ENCODE measurements at places on chromosomes 5 and 9.

DNA sequence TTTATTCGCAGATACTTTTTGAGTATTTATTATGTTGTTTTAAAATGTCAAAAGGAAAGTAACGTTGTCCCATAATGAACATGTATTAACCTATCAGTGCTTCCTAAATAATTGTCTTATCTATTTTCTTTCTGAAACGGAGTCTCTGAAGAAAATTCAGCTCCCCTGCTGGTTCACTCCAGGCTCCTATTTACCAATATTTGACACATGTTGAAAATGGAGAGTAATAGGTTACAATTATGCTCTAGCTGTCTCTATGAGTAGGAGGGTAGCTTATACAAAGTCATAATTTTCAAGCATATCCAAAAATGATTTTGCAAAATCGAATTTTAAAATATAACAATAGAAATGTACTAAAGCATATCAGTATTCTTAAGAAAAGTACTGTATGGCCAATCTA is 844.1 kb downstream of the CDH18 start:
- DNase-seq = no peak

GRCh38 chr9:75551861-75552260 is 338.6 kb upstream of the PCSK5 start:
- DNase-seq = no peak

DNA sequence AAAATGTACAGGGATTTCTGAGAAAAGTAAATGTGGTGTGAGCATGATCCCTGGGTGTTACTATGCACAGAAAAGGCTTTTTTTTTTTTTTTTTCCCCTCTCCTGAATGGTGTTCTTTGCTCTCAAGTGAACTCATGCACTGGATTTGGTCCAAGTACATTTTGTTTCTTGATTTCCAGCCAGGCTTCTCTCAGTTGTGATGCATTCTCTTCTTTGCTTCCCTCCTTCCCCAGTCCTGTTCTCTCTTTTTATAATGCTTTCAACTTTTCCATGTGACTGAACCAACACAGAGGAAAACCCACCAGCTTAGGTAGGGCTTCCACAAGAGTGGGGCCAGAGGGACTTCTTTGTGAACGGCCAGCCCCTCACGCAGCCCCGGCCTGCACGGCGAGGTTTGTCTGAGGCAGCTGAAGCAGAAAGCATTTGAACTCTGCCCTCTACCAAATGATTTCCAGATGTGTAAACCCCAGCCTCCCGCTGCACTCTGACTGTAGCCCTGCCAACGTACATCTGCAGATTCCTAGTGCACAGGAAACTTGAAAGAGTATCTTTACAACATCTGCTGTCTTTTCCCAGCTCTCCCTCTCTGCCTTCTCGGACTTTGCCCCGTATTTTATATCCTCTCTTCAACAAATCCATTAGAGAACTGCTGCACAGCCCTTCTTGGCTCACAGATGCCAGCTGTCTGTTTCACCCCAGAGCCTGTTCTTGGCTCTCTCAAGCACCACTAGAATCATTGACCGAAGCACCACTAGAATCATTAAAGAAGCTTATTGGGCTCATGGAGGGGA is 71.8 kb upstream of the CD180 start:
- DNase-seq = no peak

DNA sequence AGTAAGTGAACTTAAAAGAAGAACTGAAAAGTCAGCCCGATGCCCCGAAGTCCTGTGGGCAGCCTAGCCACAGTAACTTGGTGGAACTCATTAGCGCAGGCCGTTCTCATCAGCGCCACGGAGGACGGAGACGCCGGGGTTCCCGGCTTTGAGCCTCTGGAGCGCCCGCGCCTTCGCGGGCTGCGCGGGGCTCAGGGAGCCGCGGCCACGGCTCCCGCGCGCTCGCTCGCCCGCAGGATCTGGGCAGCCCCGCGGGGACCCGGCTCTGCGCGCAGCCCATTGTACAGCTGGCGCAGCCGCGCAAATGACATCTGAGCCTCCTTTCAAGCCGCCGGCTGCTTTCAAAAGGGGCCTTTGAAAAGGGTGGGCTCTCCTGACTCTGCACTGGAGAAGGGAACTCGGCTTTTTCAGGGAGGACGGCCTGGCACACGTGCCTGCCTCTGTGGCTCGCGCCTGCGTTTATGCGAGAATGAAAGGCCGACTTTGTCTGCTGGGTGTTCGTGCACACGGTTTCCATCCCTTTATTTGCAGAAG is 40.7 kb downstream of the TLR4 start:
- DNase-seq = no peak

DNA sequence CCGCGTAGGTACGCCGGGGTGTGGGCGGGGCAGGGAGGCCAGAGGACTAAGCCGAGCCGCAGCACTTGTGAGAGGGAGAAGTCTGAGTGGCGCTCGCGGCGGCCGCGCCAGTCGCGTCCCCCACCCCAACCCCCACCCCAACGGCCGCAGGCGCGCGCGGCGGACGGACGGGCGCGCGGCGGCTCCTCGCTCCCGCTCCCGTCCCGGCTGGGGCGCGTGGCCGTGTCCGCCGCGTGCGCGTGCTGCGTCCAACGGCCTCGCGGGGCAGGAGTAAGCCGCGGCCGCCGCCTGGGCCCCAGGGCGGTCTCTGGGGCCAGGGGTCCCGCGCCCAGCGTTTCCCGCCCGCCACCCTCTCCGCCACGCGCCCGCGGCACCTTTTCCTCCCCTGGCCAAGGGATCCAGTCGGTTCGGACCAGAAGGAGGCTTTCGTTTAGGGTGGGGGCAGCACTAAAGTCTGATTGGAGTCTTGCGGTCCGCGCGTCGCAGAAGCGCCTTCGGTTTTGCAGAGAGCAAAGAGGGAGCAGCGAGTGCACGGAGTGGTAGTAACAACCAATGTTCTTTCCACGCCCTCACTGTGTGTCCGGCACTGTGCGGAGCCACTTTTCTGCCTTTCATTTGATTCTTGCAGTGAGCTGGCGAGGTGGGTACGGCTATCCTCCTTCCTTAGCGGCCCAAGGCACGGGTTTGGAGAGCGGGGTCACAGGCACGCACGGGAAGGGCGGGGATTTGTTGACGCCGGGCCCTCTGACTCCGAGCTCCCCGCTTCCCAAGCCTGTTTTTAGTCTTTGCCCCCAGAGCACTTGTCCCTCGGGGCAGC is 483 bp downstream of the G3BP1 start:
- peak; percentile 59 for DNase-seq

DNA sequence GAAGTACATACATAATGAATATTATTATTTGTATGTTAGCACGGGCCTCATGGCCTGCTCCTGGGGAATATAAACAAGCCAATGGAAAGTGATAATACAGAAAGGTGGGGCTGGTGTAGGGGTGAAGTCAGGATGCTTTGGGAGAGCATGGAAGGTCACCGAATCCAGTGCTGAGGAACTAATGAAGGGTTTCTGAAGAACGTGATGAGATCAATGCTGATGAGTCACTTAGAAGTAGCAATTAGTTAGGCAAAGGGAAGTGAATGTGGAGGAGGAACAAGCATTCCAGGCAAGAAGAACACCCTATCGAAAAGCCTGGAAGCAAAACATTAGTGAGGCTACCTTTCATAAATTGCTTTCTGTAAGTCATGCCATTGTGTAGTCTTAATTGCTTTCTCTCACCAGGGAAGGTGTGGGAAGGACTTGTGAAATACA is 2.1 kb downstream of the ANXA1 start:
- DNase-seq = no peak

DNA sequence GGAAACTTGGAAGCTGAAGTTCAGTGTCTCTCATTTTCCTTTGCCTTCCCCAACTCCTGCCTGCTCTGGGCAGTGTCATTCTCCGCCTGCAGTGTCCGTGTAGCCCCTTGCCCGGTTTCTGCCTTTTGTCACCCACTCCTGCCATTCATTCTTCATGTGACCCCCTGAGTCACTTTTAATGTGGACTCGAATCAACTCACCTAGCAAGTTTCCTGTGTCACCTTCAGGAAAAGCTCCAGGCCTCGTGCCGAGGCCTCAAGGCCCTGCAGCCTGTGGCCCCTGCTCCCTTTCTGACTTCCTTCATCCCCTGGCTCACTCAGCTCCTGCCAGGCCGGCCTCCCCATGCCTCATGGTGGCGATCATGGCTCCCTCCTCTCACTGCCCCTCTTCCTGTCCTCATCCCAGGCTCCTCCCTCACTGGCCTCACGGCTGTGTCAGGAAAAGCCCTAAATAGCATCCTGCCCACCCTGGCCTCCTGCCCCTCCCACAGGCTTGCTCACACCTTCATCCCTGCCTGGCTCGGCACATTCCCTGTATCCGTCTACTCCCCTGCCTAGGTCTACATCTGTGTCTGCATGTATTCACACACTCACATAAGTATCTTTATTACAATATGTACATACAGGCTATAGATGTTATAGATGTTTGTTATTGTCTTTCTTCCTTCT is 294.9 kb downstream of the MED10 start:
- no peak for DNase-seq

DNA sequence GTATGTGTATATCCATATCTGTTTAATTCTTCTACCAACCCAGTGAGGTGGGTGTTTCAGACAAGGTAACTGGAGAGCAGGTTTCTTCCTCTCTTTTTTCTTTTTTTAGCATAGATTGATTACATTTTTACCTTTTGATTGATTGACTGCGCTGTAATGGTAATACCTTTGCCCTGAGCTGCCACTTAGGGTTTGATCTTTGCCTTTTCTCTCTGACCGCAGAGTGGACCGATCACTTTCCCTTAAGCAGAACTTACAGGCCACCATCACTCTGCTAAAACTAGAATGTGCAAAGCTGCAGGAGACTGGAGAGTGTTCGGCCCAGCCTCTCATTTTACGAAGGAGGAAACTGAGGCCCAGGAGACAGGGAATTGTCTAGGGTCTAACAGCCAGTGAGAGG is 38.0 kb downstream of the RCL1 start:
- DNase-seq = no peak

DNA sequence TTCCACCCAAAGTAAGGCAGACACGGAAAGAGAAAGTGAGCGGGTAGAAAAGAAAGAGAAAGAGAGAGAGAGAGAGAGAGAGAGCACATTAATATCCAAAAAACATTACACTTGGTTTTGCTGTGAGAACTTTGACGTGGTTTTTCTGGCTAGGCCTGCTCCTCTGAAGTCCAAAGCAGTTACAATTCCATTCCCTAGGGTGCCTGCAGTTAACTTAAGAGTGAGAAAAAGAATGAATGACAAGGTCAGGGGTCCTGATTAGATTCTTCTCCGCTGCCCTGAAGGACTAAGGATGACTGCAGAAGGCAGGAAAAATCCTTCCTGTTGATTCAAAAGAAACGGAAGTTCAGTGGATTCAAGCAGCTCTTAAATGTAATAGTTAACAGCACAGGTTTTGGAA is 589.8 kb downstream of the PRELID2 start:
- no peak for DNase-seq

GRCh38 chr9:133709015-133709611 is 29.0 kb downstream of the SARDH start:
- DNase-seq = peak; percentile 62

- DNase-seq = no peak
Measured at GRCh38 chr5:6568383-6568782, 64.5 kb downstream of the NSUN2 start.

GRCh38 chr9:12778389-12778788 is 3.6 kb downstream of the LURAP1L start:
- DNase-seq = no peak

GRCh38 chr9:135002336-135002735 is 84.6 kb upstream of the FCN1 start:
- DNase-seq = no peak

DNA sequence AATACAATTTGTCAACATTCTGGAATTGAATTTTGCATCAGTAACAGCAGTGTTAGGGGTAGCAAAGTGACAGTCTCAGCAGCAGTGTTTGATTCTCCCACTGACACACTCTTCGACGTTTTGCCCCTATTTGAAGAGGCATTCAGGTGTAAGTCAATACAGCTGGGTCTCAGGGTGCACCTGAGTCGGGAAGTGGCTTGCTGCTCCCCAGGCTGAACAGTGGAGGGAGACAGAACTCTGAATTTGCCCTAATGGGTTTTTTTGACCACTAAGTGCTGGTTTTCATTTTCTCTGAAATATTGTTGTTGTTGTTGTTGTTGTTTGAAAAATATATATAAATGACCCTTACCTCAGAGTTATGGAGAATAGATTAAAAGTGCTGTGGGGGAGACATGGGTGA is 223.2 kb downstream of the TLR4 start:
- no peak for DNase-seq

GRCh38 chr9:121542025-121542424 is 42.4 kb upstream of the GGTA1 start:
- DNase-seq = no peak

DNA sequence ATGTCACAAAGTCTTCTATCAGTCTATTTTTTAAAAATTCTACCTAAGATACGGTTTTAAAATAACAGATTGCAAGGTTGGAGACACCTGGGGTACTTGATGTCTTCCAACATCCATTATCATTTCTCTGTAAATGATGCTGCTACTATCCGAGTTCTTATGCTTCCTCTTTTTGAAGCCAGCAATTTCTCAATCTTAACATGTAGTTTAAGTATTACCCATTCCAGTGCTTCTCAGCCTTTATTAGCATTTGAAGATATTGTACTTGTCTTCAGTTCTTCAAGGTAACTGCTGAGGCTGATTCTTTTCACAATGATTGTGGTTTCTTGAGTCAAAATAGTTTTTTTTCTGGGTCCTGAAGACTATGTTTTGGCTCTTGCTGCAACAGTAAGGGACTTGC is 96.4 kb upstream of the SELENOP start:
- DNase-seq = no peak

GRCh38 chr5:86170194-86170593 is 447.5 kb upstream of the COX7C start:
- DNase-seq = no peak

- no peak for DNase-seq
Measured at GRCh38 chr9:34139477-34140146, 13.1 kb upstream of the DCAF12 start.

DNA sequence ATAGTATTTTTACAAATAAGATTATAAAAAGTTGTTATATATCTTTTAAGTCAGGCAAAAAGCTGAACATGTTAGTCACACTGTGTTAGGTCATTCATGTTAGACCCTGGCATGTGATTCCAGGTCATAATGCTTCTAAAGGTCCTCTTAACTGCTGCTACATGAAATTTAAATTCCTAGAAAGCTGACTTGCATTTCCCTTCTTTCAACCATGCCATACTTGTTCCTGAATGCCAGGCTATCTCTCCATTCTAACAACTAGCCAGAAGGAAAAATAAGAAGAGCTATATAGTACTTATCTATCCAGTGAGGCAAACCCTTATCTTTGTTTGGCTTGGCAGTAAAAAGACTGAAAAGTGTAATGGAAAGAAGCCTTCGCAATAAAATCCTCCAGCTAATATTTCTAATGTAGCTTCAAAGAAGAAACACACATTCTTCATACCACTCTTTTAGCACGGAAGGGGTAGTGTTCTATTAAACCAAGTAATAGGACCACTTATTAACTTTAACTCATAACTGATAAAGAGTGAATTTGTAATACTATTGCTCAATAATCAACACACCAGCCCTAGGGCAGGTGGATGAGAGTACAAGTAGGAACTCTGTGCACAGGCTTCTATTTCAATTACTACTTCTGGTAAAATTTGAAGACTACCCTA is 310.2 kb downstream of the PDE4D start:
- no peak for DNase-seq

- no peak for DNase-seq
Measured at GRCh38 chr5:125579182-125579581, 832.7 kb upstream of the ZNF608 start.

DNA sequence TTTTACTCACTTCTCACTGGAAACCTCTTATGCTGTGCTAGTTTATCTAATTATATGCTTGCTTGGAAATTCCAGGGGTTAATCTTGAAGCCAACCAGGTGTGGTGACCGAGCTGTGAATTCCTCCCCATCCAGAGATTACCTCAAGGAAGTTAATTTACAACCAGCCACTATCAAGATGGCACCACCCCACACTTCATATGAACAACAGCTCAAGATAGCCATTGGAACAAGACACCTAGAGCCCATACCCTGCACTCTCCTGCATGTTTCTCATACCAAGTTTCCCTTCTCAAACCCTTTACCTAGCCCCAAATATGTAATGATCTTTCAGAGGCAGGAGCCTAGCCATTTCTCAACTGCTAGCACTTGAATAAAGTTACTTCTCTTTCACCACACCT is 2156.9 kb upstream of the C9orf72 start:
- DNase-seq = no peak

Measured in activated CD4-positive, alpha-beta T cell treated with anti-CD3 and anti-CD28 coated beads for 48 hours (primary cell).